ENCODE measurements at places on chromosomes 11 and 22.

- peak; percentile 67 for DNase-seq
Observed at GRCh38 chr22:21816787-21817496, 50.5 kb downstream of the MAPK1 start.

- DNase-seq: no peak
Observed at GRCh38 chr22:39242595-39243438, 2.0 kb downstream of the PDGFB start.

- no peak for DNase-seq
Observed at GRCh38 chr11:117914398-117914761, 14.8 kb downstream of the TMPRSS13 start.

DNA sequence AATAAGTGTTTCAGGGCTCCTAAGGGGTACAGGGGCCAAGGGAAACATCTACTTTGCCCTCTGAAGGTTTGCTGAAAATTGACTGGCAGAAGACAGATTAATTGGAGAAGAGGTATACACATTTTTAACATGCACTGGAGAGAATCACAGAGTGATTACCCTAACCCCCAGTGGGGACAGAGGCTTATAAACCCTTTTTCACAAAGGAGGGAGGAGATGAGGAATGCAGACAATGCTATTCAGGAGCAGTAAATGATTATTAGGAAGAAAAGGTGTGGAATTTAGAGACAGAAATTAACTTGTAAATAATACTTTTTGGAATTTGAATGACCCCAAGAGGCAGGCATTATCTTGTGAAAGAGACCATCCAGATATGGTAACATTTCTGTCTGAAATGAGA lies 582.4 kb upstream of the B3GAT1 start:
- no peak for DNase-seq

- no peak for DNase-seq
Observed at GRCh38 chr11:68430801-68431200, 29.8 kb upstream of the PPP6R3 start.

- no peak for DNase-seq
Observed at GRCh38 chr11:92180664-92181251, 43.9 kb upstream of the FAT3 start.

GRCh38 chr11:62791501-62792201 lies at the start of gene TMEM223:
Gene TMEM223, minus strand, starts transcription at chr11:62792006. Its CDS starts 12 bp downstream, at chr11:62791994.
- peak; percentile 43 for DNase-seq

DNA sequence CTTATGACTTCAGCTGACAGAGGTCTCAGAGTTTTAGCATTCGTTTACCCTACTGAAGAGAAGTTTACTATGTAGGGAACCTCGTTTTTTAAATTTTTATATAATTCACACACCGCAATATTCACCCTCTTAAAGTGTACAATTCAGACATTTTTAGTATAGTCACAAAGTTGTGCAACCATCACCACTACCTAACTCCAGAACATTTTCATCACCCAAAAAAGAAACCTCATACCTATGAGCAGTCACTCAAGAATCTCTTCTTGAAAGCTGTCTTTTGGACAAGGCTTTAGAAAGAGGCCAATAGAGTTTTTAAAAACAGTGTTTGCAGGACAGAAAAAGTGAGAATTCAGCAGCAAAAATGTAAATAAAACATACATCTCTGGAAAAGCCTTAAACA lies 39.5 kb upstream of the CLNS1A start:
- no peak for DNase-seq

DNA sequence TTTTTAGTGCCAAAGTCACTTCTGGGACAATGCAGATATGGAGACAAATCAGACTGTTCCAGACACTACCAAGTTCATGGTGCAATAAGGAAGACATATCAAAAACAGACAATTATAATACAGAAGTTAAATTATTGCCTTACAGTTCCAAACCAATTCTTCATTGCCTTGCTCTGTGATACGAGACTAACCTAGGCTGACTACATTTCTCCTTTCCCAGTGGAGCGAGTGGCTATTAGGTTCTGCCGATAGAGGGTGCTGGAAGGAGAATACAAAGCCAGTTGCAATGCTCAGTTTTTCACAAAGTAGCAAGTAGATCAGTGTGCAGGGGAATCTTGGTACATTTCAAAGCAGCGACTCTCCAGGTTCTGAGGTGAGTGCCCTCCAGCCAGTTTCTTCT lies 67.8 kb downstream of the FAM168A start:
- no peak for DNase-seq

- peak; percentile 72 for DNase-seq
Observed at GRCh38 chr22:38870312-38870741, 1.7 kb downstream of the CBX6 start.

GRCh38 chr11:2229713-2230297 lies 40.6 kb downstream of the ASCL2 start:
- no peak for DNase-seq

DNA sequence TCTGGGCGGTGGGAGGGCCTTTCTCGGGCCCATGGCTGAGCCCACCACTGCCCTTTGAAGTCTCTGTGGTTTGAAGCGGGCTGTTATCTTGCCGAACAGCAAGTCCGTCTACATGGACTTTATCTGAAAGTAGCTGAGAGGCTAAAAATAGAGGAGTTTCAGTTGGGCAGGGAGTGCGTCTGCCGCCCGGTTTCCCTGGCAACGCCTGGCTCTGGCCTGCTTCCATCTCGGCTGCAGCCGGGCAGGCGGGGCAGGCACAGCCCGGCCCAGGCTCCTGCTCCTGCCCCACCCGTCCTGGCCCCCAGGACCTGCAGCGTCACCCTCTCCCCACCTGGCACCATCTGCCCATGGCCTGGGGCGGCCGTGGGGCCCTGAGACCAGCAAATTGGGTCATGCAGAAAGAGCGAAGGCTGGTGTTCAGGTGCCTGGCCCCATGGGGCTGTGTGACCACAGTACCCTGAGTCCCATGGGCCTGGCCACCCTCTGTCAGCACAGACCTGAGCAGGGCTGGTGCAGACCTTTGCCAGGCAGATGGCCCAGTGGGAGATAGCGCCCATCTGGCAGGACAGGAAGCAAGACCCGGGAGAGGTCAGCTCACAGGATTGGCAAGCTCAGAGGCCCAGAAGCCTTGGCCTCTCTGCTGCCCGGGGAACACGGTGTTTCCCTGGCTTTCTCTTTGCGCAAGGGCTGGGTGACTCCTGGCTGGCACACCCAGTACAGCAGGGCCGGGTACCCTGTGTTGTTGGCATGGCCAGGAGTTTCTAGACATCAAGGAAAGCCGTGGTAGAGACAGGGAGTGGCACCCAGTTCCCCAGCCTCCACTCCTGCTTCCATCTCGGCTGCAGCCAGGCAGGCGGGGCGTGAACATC lies 79.1 kb upstream of the KCNQ1OT1 start:
- no peak for DNase-seq

- no peak for DNase-seq
Observed at GRCh38 chr22:45638834-45639746, 32.5 kb upstream of the ATXN10 start.

- DNase-seq: no peak
Observed at GRCh38 chr22:26905640-26906039, 248.3 kb downstream of the MIAT start.

GRCh38 chr22:35330258-35330861 lies 30.7 kb downstream of the TOM1 start:
- no peak for DNase-seq

GRCh38 chr22:40728731-40729189 lies 49.5 kb downstream of the MCHR1 start:
- DNase-seq: no peak

GRCh38 chr22:50039669-50040443 lies 18.2 kb downstream of the TTLL8 start:
- no peak for DNase-seq

DNA sequence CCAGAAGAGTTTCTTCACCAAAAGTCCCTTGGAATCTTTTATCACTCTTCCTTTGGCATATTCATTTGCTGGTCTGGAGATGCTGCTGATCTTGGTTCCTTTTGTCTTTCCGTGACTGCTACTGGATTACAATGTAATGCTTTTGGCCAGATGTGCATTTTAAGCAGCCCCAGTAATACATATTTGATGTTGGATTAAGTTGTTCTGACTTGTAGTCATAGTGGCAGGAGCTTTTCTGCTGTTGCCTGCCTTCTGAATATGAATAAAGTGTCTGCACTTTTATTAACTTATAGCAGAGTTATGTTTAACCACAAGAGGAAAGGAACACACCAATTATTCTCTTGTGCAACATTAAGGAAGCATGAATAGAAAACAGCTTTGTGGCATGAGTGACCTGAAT lies 360.0 kb upstream of the DDI1 start:
- no peak for DNase-seq

DNA sequence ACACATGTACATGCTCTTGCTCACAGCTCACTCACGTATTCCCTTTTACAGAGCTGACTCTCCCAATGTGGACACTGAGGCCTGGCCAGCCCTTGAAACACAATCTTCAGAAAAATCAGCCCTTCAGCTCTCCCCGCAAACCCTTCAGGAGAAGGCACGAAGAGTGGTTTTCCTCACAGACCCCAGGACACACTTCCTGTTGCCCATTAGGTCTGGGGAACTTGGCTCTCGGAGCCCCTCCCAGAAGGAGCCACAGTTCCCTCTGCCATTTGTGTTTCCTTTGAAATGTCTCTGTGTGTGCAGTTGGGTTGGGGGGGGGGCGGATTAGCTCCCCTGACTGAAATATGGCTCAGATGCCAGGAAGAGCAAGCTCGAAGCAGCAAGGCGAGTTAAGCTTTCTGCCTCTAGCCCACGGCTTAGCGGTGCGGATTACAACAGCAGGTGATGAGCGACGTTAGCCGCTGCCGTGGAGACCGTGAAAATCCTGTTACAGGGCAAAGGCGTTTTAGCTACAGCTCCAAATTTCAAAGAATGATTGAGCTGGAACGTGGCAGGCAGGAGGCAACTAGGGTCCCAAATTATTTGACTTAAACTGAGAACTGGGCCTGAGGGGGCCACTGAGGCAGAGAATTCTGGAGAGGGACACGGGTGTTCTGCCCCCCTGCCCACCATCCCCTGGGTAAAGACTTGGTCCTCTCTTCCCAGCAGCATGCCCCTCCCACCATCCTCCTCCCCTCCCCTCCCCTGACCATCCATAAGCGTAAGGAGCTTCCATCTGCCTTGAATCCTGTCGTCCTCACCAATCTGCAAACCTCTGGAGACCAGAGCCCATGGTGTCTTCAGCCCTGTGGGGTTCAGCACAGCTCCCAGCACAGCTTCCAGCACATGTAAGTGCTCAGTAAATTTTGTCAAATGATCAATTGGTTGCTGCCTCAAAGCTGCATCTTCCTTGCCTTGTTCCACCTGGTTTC lies 598.6 kb downstream of the BUD13 start:
- DNase-seq: no peak

DNA sequence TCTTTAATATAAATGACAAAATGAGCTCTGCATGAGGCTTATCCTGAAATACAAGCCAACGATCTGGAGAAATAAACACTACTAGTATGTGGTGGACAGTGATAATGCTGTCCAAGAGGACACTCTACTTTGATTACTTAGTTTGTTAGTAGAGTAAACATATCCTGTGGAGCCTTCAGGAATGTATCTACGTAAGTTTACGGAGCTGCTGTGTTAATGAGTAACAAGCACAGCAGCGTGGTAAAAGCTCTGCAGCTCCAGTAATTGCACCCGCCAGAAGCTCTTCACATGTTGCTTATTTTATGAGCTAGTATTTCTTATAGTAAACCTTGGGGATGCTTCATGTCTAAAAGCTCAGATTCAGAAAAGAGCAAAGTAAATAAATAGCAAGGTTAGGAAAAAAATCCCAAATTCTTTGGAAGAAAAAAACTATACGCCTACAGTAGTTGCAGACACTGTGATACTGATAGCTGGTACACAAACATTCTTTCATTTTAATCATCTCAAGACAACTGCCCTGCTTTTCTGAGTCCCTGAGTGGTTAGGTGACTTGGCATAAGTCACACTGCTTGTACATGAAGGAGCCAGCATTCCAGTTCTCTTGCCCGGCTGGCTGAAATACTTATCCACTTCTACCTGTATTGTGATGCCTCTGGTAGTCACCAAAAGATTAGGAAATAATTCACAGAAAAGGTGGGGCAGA lies 32.7 kb upstream of the CCDC34 start:
- peak; percentile 65 for DNase-seq

DNA sequence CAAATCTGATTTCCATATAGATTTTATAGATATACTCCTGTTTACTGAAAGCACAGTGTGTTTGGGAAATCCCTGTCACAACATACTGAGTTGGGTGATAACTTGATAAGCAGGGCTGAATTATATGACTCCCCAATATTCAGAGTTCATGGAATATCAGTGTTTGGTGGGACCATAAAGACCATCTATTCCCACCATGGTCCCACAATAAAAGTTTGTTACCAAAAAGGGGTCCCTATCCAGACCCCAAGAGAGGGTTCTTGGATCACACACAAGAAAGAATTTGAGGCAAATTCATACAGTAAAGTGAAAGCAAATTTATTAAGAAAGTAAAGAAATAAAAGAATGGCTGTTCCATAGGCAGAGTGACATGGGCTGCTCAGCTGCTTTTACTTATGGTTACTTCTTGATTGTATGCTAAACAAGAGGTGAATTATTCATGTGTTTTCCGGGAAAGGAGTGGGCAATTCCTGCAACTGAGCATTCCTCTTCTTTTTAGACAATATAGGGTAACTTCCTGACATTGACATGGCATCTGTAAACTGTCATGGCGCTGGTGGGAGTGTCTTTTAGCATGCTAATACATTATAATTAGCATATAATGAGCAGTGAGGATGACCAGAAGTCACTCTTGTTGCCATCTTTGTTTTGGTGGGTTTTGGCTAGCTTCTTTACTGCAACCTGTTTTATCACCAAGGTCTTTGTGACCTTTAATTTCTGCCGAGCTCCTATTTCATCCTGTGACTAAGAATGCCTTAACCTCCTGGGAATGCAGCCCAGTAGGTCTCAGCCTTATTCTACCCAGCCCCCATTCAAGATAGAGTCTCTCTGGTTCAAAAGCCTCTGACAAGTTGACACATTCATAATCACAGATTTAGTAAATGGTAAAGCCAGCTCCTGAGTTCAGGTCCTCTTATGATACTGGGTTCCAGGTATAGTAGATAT lies 240.6 kb upstream of the PDGFD start:
- DNase-seq: no peak

DNA sequence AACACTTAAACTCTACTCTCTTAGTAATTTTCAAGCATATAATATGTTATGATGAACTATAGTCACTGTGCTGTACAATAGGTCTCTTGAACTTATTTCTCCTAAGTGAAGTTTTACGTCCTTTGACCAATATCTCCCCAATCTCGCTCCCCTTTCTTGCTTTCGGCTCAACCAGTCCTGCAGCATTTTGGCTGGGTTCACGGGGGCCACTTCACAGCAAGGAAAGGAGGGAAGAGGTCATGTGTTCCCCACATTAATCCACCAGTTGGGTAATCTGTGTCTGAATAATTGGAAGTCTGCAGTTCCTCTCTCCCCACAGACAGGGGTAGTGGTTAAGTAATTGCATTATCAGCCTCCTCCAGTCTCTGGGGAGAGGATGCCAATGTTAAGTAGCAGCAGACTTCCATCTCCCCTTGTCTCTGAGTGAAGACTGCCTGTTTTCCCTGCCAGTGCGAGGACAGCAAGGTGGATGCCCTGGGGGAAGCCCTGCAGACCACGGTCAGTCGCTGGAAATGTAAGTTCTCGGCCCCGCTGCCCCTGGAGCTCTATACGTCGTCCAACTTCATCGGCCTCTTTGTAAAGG lies 59.2 kb upstream of the CRTAM start:
- DNase-seq: no peak
